Occipital lobe (tissue), 3 donors: ENCODE measurements at places on chromosomes 5 and 9.

- no peak for DNase-seq
Observed at GRCh38 chr5:375336-375920, 53.9 kb downstream of the AHRR start.

GRCh38 chr9:37954581-37954981, 50.7 kb upstream of the SLC25A51 start:
- DNase-seq, result no peak

DNA sequence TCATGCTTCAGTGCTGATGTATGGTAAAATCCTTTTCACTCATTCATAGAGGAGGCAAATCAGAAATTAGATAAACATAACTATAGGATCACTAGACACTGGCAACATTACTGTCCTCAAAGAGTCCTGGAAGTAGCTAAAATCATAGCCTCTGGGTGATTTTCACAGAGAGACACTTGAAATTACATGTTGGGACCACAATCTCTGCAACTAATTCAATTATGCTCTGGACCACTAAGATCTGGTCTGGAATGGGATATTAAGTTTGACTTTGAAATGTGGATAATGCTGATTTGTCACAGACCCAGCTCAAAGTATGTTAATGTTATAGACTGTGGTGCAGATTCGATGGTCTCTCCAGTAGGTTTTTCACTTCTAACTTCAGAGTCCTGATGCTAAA, 214.6 kb upstream of the CCNH start:
- no peak for DNase-seq

DNA sequence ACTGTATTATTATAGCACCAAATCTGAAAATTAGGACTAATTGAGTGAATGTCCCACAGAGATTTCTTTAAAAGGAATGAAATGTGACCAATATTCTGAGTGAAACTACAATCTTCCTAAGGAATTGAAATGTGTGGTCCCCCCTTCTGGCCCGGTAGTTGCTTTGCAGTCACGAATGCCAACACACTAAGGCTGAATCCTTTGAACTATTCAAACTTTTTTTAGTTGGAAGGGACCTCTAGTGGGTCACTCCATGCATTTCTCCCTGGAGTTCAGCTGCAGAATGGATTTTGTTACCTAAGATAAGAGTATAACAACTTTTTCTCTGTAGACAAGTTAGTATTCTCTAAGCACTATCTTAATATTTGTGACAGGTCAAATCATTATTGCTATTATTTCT, 2.8 kb downstream of the CDH6 start:
- no peak for DNase-seq

- DNase-seq, result no peak
Observed at GRCh38 chr5:128225245-128226030, 141.9 kb downstream of the SLC12A2 start.
